Tibial nerve (tissue), 4 donors: ENCODE measurements at places on chromosomes 7 and 10.

DNA sequence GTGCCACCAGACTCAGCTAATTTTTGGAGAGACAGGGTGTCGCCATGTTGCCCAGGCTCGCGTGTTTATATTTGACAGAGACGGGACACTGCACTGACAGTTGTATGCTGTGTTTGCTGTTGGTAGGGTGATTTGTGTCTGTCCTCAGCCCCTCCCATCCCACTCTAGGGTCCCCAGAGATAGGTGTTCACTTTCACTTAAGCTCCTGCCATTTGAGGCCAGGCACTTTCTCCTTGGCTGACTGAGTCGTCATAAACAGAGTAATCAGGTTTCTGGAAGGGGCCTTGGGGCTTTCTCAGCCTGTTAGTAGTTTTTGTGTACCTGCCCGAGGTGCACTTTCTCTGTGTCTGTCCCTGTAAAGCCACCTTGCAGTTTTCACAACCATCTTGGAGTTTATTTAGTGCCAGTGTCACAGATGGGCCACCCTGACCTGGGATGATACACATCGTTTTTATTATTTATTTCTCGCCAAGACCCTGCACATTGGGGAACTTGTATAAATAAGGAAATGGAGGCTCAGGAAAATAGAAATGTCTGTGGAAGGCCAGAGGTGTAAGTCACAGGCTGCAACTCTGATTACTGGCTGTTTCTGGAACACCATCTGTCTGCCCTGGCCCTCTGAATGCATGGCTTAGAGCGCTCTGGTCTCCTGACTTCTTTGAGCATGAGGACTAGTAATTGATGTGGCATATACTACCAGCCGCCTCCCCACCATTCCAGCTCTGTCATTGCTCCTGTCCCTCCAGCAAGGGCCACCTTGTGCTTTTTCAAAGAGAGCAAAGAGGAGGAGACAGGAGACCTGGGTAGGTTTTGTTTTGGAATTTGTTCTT lies 81.9 kb upstream of the PDCD4 start:
- no peak for DNase-seq

- DNase-seq, result no peak
These were observed 871 bp downstream of the SPOCK2 start for GRCh38 chr10:72087392-72087968.

GRCh38 chr7:142703655-142704305 lies 45.5 kb upstream of the PRSS1 start:
- DNase-seq, result no peak

DNA sequence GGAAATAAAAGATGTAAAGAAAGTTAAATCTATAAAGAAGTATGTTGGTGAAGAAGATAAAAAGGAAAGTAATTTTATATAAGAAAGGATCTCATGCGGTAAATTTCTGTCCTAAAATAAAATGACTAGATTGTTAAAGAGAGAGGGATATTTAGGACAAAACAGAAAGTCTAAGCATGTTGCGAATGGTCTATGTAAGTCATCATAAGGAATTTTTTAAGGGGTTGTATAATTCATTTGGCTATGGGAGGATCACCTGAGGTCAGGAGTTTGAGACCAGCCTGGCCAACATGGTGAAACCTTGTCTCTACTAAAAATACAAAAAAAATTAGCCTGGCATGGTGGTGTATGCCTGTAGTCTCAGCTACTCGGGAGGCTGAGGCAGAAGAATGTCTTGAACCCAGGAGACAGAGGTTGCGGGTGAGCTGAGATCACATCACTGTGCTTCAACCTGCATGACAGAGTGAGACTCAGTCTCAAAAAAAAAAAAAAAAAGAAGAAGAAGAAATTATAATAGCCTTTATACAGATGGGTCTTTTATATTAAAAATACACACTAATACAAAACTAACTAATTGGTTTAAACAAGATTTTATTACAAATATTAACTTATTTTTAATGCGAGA lies 294.3 kb downstream of the MAGI2 start:
- DNase-seq, result no peak

- DNase-seq, result peak; percentile 14
These were observed 526 bp downstream of the CH25H start for GRCh38 chr10:89206402-89207180.

DNA sequence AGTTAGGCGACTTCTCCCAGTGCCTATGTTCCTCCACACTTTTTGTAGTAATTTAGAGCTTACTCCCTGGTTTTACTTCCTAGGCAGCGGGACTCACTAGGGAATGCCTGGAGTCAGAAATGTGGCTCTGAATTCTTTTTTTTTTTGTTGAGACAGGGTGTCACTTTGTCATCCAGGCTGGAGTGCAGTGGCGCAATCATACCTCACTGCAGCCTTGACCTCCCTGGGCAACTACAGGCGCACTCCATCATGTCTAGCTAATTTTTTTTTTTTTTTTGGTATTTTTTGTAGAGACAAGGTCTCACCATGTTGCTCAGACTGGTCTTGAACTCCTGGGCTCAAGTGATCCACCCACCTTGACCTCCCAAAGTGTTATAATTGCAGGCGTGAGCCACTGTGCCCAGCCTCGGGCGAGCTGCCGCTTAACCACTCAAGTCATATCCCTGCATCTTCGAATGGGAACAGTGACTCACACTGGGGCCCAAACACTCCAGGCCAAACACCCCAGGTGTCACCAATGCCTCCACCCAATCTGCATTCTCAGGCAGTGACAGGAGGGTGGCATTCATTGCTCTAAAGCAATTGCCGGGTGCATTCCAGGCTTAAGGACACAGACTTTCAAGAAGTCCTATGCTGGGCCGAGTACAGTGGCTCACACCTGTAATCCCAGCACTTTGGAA lies 19.6 kb downstream of the RGS10 start:
- no peak for DNase-seq

GRCh38 chr10:77526868-77527617 lies 110.6 kb downstream of the KCNMA1 start:
- DNase-seq, result no peak

DNA sequence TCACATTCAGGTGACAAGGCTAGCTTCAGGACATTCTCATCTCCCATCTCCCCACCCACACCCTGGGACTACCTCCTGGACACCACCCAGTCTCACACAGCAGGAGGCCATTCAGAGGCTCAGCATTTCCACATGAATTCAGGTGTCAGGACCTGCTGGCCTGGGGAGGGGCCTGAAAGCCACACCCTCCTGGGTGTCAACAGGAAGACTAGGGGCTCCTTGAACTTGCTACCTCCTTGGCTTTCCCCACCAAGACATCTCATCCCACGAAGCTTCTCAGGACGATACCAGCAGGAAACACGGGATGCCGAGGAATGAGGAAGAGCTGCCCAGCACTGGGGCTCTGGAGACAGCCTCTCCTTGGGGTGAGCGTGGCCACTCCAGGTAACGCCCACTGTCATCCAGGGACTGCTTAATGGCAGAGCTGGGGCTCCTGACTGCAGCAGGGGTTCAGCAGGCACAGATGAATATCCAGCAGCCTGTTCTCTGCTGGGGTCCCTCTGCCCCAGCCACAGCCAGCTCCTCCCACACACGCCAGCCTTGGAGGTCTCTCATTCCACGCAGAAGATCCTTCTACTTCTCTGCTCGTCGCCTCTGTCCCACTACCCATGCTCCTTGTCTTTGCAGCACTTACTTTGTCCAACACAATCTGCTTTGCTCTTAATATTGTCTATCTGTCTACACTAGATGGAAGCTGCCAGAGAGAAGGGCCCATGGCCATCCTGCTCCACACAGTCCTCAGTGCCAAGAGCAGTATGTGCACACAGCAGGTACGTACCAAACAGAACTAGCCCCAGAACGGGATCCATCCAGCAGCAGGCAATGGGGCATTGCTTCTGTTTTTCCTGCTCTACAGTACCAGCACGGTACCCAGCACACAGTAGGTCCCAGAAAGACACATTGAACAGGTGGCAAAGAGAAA lies 88.7 kb downstream of the FAM53B start:
- DNase-seq, result no peak

GRCh38 chr7:33724201-33724600 lies 181.1 kb upstream of the BMPER start:
- DNase-seq, result no peak
